ENCODE measurements at places on chromosomes 2 and 18.
A peak's percentile ranks its signal among the peaks of the same experiment; 100 is the strongest.

GRCh38 chr2:25362434-25363145, 20.9 kb upstream of the DNMT3A start:
- DNase-seq: no peak

DNA sequence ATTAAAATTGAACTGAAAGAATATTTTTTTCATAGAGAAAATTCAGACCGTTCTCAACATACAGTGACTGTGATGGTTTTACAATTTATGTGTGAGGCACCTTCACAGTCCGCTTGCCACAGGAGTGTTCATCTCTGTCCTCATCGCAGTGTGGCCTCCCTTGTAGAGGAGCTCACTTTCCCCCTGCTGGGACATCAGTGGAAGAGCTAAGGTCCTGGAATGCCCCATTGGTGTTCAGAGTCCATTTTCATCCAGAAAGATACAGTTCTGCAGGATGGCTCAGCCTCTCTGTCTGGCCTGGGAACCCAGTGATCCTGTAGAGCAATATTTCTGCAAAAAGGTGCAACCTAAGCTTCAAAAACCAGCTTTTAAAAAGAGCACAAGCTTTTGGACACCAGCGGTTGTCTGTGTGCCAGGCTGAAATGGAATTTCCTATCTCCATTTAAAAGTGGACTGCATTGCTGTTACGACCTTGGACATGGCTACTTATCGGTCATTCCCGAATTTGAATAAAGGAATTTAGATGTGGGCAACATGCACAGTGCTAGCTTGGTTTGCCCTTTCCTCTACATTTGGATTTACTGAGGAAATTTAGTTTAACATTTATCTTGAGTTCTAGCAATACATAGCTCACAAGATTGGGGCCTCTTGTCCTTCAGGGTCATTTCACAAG, 26.7 kb upstream of the FAM237A start:
- DNase-seq: no peak

GRCh38 chr2:6791682-6792081, 74.0 kb downstream of the CMPK2 start:
- no peak for DNase-seq

GRCh38 chr2:165609672-165610071, 140.2 kb downstream of the CSRNP3 start:
- DNase-seq: no peak

GRCh38 chr18:59802031-59802430, 97.8 kb upstream of the PMAIP1 start:
- no peak for DNase-seq

DNA sequence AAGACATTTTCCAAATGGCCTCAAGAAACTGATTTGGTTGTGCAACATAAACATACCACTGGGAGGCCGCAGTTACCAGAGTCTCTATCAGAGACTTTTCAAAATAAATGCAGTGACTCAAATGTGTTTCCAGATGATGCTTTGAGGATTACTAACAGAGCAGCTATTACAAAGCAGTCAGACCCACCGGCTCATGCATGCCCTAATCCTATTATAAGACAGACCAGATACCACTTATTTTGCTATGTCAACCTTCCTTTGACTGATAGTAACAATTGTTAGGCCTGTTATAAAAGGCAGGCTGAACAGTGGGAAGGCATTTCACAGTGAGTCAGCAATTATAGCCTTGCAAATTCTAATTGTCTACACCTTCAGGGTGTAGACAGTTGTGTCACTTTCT, 217.7 kb downstream of the LRRTM1 start:
- DNase-seq: peak; percentile 74

DNA sequence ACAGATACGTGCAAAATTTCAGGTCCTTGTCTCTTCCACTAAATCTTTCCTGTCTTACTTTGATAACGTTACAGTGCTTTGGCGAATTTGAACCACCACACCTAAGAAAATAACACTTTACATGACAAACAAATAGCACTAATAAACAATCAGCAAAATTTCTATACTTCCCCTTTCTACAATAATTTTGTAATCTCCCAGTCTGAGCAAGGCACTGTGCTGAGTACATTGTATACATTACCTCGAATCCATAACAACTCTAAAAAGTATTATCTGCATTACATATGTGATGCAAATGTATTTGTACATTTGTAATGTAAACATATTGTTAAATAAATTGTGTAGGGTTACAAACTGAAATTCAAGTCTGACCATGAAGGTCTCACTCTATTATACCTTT, 49.9 kb downstream of the RTN4 start:
- no peak for DNase-seq

DNA sequence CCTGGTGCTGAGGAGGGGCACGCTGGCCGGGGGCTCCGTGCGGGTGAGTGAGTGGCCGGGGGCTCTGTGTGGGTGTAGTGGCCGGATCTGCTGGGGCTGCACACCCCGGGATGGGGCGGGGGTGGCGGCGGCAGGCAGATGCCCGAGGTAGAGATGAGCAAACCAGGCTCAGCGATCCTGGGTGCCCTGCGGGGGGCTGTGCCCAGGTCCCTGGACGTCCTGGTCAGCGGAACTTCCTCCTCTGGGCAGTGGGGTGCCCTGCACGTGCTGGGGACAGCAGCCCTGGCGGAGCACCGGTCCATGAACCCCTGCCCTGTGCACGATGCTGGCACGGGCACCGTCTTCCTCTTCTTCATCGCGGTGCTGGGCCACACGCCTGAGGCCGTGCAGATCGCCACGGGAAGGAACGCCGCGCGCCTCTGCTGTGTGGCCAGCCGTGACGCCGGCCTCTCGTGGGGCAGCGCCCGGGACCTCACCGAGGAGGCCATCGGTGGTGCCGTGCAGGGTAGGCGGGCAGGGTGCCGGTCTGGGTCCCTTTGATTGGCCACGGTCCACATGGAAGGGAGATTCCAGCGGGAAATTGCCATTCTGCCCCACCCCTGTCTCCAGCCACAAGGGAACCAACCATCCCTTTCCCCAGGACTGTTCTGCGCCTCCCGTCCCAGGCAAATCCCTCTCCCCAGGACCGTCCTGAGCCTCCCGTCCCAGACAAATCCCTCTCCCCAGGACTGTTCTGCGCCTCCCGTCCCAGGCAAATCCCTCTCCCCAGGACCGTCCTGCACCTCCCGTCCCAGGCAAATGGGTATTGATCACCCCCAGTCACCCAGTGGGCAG, 5.9 kb downstream of the NEU4 start:
- no peak for DNase-seq

- no peak for DNase-seq
Observed at GRCh38 chr18:38884050-38884449, 1318.5 kb upstream of the CELF4 start.

DNA sequence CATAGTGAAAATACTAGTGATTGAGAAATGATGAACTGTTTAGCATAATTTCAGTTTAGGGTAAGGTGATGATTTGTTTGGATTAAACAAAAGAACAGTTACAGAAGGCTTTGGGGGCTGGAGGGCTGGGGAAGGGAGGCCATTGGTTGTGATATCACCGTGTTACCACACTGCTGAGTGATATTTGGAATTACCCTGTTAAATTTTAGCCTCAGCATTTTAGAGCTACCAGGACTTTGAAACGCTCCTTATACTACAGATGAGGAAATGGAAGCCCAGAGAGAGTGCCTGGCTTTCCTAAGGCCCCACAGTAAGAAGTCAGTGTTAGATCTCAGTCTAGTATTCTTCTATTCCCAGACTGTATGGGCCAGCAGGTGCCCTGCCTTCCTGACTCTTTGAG, 15.6 kb downstream of the ARHGEF33 start:
- no peak for DNase-seq

DNA sequence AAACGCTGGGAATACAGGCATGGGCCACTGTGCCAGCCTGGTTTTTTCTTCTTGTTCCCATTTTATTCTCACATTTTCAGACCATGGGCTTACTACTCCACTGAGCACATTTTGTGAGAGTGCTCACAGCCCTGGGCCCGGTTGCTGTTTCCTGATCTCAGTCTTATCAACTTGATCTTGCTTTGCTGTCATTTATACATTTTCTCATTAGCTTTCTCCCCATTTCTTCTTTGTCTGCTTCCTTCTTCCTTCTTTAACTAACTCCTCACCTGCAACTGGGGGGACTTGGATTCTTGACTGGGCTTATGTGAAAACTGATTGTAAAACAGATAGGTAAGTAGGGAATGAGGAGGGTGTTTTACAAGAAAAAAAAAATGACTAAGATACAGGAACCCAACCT, 117.3 kb downstream of the PLB1 start:
- no peak for DNase-seq

DNA sequence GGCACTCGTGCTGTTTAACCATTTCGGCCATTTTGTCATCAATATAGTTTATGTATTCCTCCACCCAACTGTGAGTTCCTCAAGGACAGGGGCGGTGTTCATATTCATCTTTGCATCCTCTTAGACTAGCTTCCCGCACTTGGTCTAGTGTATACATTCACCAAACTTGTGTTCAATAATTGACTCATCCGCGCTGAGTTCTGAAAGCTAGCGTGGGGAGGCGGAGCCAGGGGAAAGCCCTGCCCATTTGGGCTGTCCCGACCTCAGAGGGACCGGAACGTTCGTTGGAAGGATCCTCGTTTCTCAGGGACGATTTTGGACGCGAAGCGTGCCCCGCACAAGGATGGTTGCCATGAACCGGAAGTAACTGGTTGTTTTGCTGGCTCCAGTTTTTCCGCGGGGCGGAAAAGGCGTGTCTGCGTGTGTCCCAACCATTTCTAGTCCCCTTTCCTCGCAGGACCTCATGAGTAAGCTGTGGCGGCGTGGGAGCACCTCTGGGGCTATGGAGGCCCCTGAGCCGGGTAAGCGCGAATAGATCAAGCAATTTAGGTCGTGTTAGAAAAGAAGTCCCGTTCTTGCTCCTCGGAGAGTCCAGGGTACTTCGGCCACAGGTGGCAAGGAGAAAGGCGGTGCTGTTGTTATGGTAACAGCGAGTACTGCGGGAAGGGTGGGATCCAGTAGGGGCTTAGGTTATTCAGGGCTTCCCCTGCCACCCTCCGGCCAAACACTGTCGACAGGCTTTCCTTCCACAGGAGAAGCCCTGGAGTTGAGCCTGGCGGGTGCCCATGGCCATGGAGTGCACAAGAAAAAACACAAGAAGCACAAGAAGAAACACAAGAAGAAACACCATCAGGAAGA, at the start of gene INO80B:
Gene INO80B (plus strand): TSS at position 434 of the 858 bp plus-strand sequence. CDS start 30 bp downstream, at position 464.
- peak; percentile 99 for DNase-seq

DNA sequence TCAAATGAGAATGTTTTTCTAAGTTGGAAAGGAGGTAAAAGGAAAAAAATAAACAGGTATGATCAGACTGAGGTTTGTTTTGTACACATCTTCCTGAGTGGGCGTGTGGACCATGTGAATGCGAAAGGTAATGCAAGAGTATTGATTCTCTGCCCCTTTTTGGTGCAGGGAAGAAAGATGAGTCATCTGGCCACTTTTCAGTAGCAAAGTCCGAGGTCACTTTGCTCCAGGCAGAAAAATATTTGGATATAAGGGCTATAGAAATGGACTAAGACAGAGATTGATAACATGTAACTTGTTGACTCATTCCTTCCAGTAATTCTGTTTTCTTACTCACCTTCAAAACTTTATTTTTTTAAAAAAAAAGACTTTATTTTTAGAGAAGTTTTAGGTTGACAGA, 130.5 kb downstream of the DSEL start:
- no peak for DNase-seq

GRCh38 chr2:224151680-224152310, 112.7 kb upstream of the SERPINE2 start:
- no peak for DNase-seq

GRCh38 chr18:75025573-75025972, 183.4 kb downstream of the PTGR3 start:
- DNase-seq: no peak

DNA sequence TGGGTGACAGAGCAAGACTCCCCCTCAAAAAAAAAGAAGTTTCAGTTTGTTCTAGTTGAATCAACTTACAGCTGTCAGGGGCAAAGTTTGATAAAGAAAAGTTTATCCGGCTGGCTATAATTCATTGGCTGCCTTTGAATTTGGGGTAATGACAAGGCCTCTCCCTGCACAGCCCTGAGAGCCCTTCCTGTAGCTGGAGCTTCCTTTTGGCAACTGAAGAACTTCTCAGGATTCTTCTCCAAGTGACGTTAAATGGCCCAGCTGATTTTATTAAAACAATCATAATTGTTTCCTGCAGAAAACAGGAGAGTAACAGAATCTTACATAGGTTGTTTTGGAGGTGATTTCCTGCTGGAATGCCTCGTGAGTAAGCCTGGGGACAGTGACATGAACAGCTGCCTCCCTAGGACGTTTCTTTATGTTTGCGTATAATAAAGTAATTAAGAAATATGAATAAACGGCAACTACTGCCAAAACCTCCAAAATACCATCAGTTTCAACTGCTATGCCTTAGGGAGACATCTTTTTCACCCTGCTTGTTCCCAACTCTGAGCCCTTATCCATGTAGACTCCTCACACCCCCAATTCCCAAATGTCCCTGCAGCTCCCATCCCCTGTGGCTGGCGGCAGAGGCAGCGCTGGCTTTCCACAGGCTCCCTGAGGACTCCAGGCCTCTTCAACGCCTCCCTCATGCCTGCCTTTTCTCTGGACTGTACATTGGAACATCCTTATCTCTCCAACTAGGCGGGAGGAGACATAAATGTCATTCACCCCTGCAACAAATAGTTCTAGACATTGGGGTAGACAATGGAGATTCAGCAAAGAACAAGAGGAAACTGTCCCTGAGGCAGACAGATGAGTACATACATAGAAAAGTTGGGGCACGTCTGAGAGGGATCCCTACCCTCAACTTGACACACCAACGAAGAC, 59.2 kb upstream of the FZD7 start:
- no peak for DNase-seq

DNA sequence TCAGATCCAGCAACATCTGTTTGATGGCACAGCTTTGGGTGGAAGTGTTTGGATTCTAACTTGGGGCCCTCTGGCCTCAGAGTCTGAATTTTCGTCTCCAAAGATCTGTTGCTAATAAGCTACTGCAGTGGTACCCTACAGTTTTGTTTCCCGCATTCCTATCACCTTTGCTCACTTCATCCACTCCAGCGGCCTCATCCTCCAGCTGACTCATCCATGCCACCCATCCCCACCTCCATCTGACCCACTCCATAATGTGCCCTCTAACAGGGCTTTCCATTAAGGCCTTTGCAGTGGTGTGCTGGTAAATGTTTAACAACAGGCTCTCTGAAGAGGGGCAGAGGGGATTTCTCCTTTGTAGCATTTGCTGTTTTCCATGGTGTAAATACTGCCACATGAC, 225.5 kb downstream of the TGIF1 start:
- DNase-seq: no peak

DNA sequence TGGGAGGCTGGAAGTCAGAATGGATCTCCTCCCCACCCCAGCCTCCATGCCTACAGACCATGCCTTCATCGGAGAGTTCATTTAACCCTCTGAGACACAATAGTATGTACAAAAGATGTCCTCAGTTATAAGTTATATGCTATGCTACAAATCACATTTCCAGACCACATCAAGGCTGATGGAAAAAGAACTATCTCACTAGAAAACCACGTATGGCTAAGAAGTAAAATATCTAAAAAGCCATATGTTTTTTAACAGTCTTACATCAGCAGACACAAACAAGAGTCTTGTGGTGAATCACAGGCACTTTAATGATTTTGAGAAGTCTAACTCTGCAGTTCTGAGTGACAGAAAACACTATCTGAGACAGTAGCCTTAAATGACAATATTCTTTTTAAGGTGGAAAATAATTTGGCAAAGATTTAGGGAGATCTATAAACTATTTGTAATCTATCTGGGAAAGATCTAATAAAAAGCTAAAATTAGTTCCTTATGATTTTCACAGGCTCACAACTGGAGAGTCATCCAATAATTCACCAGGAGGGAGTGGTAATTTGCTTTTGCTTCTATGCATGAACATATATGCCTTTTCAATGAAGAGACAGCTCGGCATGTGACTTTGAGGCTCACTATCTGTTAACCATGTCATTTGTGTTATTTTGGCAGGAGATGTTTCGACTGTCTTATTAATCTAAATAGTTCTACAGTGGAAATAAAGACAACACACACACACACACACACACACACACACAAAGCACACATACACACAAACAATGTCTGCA, 197.5 kb downstream of the IRS1 start:
- no peak for DNase-seq
